CD4-positive, alpha-beta T cell treated with Interferon alpha-2 for 1 hour (primary cell): ENCODE measurements at places on chromosomes 13 and 19.

DNA sequence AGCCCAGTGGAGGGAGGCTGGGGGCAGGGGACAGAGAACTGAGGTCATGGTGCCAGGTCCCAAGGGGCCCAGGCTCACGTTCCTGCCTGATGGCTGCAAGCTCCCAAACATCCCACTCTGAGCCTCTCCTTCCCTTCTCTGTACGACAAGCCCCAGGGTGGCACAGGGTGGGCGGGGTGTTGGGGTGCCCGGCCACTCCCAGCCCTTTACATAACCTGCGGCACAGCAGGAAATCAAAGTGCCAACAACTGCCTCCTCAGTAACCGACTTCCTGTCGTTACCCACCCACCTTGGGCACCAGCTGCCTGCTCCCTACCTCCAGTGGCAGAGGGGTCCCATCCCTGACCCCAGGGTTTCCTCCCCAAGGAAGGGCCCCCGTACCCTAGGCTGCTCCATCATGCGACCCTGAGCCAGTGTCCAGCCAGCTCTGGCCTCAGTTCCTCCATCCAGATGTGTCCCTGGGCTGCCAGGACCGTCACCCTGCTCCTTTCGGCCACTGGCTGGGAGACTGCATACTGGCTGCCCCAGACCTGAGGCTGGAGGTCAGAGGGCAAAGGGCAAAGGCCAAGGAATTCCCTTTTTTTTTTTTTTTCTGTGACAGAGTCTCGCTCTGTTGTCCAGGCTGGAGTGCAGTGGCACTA lies 27.7 kb upstream of the NFIC start:
- peak; percentile 79 for DNase-seq

- no peak for DNase-seq
Measured at GRCh38 chr13:74325106-74325505, 190.9 kb upstream of the KLF12 start.

GRCh38 chr13:43356567-43356966 lies 333.2 kb downstream of the DNAJC15 start:
- no peak for DNase-seq

DNA sequence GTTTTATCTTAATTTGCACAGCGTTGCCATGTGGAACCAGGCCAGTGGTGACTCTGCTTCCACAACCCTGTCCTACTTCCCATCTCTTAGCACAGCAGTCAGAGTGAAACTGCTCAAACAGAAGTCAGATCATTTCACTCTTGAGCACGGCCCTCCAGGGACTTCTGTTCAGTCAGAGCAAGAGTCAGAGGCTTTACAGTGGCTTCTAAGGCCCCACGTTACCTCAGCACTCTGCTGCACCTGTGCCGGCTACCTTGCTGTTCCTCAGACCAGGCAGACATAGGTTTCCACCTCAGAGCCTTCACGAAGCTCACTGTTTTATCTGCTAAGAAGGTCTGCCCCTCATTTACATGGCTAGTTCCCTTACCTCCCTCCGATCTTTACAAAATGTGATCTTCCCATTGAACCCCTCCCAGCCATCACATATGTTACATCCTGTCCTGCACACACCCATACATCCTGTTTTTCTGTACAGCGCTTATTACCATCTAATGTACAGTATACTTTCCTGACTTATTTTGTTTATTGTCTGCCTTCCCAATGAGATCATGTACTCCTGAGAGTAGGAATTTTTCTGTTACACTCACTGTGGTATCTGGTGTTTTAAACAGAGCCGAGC lies 41.6 kb downstream of the TM9SF2 start:
- DNase-seq, result peak; percentile 64

DNA sequence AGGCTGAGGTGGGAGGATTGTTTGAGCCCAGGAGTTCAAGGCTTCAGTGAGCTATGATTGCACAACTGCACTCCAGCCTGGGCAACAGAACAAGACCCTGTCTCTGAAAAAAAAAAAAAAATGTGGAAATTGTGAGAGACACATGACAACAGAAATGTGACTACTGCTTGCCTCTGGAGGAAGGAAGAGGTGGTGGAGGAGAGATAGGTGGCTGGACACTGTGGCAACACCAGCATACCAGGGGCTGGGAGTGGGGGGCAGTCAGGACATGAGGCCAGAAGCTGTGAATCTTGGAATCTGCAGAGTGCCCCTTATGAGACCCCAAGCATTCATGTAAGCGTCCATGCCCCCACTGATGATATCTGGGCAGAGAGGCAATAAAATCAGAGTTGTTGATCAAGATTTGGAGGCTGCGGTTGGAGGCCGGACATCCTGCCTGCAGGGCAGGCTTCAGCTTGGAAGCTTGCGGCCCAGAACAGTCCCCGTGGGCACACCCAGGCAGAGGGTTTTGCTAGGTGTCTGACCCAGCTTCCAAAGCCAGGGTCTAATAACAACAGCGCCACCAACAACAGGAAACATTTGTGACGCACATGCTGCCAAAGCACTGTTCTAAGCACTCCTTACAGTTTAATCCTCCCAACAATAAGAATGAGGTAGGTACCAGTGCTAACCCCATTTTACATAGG lies 16.9 kb downstream of the FAM187B start:
- peak; percentile 92 for DNase-seq

GRCh38 chr19:4586691-4587090 lies 27.2 kb upstream of the SEMA6B start:
- no peak for DNase-seq

DNA sequence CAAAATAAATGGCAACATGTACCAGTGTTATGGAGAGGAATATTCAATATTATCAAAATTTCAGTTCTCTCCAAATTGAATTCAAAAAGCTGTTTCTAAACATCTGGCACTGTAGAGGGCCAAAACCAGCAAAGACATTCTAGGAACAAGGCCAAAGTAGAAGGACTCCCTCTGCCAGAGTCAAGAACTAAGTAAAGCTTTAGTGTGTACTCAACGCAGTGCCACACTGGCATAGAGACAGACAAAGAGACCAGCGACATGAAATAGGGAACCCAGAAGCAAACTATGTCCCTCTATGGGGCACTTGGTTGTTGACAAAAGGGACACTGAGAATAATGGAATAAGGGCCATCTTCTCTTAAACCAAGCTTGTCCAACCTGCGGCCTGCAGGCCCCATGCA lies 15.6 kb downstream of the SCGB2B2 start:
- no peak for DNase-seq

DNA sequence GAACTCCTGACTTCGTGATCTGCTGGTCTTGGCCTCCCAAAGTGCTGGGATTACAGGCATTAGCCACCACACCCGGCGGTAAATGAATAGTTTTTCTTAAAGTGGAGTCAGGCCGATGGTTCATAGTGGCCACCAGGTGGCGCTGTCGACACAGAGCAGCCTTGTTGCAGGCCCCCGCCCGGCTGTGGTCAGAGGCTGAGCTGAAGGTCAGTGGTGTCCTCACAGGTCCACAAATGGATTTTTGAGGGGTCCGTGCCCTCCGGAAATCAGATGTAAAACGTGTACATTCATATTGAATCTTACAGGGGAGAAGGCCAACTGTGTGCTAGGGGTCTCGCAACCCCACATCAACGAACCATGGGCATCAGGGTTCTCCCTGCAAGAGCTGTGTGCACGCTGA lies 13.4 kb upstream of the WDR18 start:
- DNase-seq, result peak; percentile 19

DNA sequence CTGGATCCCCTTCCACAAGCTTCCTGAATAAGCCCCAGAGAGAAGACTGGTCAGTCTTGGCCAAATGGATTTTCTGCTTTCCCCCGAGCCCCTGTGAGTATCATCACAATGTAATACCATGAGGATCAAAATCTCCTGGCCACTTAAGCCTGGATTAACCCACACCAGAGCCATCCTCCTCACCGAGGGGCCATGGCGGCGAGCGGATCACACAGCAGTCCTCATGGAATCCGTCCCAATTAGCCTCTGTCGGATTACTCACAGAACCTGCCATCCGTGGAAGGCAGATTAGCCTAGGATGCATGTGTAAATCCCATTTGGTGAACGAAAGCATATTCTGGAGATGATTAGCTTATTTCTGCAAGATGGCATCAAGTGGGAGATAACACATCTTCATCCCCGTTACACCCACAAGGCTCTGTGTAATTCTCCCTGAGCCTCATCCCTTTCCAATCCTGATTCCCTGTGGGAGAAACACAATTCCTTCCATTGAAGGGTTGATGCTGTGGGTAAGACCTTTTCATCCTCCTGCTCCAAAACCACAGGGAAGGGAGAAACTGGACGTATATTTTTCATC lies 42.5 kb downstream of the GNG7 start:
- DNase-seq, result no peak

DNA sequence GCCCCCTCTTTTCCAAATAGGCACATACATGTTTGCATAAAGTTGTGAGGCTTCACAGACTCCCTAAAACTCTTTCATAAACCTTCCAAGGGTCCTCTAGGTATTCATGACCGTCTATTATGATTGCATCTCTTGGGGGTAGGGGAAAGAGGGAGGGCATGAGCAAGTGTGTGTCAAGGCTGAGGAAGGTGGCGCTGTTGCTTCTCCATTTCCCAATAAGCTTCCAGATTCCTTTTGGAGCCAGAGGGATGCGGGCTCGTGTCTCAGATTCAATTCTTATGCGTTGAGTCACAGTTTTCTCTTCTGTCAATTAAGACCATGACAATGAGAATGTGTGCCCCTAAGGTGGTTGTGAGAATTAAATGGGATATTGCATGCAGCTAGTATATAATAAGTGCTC lies 51.0 kb upstream of the CYP2A7 start:
- DNase-seq, result no peak
